Astrocyte (in vitro differentiated cells and primary cell): ENCODE measurements at places on chromosomes 6 and 20. TPM values are rescaled to one million over a fixed set of nuclear protein-coding genes. Genes with fewer than 3 reads are reported as not detected.

GRCh38 chr6:63447134-63447533 lies 125.1 kb upstream of the LOC128125822 start:
- DNase-seq = no peak

DNA sequence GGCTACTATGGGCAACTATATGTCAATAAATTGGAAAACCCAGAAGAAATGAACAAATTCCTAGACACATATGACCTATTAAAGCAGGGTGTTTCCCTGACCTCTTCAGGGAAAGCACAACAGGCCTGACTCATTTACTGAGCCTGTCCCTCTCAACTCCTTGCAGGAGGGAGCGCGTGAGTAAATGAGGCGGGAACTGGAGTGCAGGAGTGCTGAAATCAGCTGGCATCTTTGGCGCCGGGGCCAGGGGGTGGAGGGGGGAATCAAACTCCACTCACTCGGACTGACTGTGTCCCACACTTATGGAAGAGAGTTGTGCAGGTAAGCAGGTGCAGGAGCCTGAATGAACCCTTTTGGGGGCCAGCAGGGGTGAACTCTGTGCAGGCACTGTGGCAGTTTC lies 671.2 kb upstream of the PTCHD4 start:
- no peak for DNase-seq

GRCh38 chr6:161168281-161168891 lies 105.5 kb downstream of the AGPAT4 start:
- DNase-seq = peak; percentile 97

GRCh38 chr6:136994782-136995181 lies 50.0 kb downstream of the IL20RA start:
- no peak for DNase-seq

- DNase-seq = no peak
Measured at GRCh38 chr6:132961610-132962009, 147.2 kb downstream of the RPS12 start.

DNA sequence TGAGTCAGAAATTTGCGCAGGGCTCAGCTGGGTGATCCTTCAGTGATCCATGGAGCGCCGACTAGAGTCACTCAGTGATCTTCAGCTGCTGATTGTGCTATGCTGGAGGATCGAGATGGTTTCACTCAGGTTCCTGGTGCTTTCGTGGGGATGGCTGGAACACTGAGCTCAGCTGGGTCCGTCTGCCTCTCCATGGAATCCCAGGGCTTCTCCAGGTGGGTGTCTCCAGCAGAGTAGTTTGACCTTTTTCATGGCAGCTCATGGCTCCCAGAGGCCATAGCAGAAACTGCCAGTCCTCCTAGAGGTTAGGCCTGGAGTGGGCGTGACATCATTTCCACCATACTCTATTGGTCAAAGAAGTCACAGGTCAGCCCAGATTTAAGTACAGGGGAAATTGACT lies 88.8 kb upstream of the SIRPA start:
- no peak for DNase-seq

DNA sequence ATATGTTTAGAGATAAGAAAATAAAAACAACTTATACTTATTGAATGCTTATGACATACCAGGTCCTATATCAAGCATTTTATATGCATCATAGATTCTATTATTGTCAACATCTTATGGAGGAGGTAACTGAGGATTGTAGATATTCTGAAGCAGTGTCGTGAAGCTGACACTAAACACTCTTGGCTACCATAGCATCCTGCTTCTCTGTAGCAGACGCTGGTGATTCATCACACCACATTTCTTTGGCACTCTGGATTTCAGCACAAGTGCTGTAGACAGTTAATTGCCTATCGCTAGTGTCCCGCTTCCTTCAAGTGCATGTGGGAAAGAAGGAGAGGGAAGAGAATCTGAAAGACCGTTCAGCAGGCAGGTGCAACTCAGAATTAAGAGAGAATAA lies 317.1 kb downstream of the PLCB1 start:
- peak; percentile 54 for DNase-seq

DNA sequence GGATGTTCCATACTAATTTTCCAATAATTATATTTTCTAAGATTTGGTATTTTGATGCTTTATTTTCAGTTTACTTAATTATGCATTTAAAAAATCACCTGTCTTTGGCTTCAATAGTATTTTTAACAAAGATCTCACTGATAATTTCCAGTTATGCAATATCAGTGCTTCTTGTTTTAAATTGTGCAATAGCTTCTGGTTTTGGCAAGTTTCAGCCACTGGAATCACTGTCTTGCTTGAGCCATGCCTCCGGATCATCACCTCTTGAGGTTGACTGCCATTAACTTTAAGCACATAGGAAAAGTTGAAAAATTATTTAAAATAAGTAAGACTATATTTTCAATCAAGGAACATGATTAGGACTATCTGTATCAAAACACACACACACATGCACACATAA lies 1242.1 kb downstream of the HACE1 start:
- no peak for DNase-seq

DNA sequence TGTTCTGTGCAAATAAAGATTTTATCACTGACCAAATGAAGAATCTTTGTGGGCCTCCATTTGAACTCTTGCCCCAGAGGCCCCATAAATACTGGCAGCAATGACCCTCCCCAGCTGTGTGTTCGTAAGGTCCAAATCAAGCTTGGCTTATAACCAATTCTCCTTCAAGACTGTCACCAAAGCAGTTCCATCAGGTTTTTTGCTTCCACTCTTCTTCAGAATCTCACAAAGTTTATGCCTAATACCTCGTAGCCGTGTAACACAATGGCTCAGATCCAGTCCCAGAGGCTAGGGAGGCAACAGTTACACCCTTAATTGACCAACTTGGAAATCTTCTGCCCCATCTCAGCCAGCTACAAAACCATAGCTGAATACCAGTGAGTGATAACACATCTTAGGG lies 120.5 kb downstream of the HIVEP2 start:
- no peak for DNase-seq

- DNase-seq = no peak
Measured at GRCh38 chr20:13567663-13568062, 71.1 kb downstream of the TASP1 start.

DNA sequence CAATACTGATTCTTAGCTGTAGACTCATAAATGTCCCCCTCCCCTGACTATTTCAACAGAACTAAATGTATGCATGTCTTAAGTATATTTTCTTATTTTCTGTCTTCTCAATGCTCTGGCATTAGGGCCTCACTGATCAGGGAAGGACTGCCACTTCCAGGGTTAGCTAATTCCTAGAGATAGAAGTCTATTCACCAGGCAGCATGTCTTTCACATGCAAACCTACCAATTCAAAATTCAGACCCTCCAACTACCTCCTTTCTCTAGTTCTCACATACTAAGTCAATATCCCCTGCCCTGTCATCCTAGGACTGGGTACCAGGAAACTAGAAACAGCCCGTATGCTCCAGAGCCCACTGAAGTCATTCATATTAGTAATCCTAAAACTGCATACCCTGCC lies 132.3 kb downstream of the RALGAPA2 start:
- DNase-seq = no peak

- DNase-seq = no peak
Measured at GRCh38 chr20:50883856-50884255, 47.4 kb downstream of the ADNP start.

DNA sequence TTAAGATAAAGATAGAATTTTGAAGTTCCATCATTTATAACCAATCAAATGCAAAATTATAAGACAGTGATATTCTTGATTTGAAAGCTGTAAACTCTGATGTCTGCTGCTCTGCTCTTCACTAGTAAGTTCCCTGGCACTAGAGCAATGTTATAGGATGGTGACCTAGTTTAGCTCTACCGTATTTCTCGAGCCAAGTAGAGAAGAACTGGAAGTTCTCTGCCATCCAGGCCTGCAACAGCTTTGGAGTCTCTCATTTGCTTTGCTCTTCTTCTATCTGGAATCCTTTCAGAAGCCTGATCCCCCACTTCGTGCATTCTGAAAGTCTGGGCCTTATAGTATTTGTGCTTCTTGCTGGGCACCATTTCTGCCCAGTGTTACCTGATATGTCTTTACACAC lies 100.3 kb downstream of the PLCB1 start:
- no peak for DNase-seq

GRCh38 chr6:131257104-131257503 lies 121.8 kb downstream of the AKAP7 start:
- no peak for DNase-seq

DNA sequence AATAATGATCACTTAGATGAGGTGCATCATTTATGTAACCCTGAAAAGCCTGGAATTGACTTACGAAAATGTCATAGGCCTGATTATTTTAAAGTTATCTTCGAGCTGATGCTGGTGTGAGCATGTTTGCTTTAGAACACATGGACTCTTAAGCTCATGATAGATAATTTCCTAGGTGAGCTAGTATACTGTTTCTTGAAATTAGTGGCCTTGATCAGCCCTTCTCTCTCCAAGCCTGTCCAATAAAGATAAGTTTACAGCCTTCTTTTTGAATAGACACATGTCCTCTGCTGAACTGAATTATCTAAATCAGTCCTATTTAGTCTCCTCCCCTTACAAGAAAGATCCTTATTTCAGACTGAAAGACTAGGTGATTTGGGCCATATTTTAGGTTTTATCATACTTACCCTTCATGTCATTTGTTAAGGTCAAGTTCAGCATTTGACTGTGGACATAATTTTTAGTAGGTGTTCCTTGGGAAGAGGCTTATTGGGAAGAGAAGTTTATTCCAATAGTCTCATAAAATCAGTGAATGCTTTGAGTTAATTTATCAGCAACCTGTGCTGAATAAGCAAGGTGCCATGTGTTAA lies 15.3 kb downstream of the FOXO3 start:
- no peak for DNase-seq

- peak; percentile 26 for DNase-seq
Measured at GRCh38 chr6:43668151-43669028, 19.2 kb downstream of the MRPS18A start.

DNA sequence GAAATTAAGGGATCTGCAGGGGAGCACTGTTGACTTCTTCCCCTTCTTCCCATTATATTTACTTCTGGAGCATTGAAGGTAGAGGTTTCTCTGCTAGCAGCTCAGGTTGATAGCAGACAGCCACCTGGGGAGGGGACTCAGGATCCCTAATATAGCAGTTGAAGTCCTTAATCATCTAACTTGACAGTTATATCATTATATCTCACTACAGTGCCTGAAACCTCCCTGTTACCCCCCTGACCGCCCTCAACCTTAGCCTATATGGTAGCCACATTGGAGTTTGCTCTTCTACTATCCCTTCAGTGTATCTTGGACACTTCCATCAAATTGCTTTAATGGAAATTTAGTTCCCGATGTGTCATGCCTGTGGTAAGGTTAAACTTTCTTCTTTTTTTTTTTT lies 7.0 kb downstream of the RALGAPB start:
- no peak for DNase-seq

GRCh38 chr6:85460921-85461797 lies 11.3 kb downstream of the NT5E start:
- peak; percentile 81 for DNase-seq

- peak; percentile 94 for DNase-seq
Measured at GRCh38 chr6:36657942-36658544, 20.5 kb upstream of the CDKN1A start.

DNA sequence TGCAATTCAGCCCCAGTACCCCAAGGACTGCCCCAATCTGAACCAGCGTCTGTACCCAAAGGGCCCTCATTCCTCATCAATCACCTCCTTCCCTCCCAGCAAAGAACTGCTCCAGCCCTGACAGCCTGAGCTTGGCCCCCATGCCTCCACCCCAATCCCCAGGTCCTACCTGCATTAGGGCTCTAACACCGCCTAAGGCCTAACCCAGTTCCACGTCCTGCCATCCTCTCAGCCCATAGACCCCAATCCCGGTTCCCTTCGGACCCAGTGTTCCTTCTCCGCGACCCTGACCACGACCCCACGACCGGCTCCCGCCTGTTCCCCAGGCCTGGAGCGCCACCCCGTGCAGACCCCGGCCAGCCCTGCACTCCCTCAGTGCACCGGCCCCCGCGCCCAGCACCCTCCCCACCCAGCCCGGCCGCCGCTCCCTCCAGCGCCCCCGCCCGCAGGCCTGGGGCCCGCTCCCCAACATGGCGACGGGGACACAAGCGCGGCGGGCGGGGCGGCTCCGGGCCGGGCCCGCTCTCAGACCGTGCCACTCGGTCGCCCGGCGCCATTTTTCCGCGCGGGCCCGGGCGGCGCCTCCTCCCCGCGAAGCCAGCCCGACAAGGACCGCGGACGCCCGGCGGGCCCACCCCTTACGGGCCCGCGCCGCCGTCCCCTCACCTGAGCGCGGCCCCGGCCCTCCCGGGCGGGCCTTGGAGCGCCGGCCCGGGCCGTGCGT lies 483 bp downstream of the NCOA6 start:
- peak; percentile 19 for DNase-seq

GRCh38 chr20:7503501-7503900 lies 436.8 kb downstream of the HAO1 start:
- DNase-seq = no peak

- DNase-seq = peak; percentile 81
Measured at GRCh38 chr6:119446115-119446554, 96.6 kb upstream of the MAN1A1 start.

- no peak for DNase-seq
Measured at GRCh38 chr6:2505624-2506023, 245.1 kb downstream of the MYLK4 start.

DNA sequence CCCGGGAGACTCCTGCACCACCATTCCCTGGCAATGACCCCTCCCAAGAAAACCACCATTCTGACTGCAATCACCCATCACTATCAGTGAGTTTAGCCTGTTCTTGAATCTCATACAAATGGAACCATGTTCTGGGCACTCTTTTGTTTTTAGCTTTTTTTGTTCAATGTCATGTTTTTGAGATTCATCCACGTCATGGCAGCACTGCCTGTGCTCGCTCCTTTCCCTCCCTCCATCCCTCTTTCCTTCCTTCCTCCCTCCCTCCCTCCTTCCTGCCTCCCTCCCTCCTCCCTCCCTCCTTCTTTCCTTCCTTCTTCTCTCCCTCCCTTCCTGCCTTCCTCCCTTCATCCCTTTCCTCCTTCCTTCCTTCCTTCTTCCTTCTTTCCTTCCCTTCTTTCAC lies 44.4 kb upstream of the PMEPA1 start:
- no peak for DNase-seq

- peak; percentile 86 for DNase-seq
Measured at GRCh38 chr6:158649289-158650143, at the start of gene SYTL3. TSS of gene SYTL3 (plus strand) at chr6:158650054. CDS start at chr6:158663269, 13,215 bp downstream.

DNA sequence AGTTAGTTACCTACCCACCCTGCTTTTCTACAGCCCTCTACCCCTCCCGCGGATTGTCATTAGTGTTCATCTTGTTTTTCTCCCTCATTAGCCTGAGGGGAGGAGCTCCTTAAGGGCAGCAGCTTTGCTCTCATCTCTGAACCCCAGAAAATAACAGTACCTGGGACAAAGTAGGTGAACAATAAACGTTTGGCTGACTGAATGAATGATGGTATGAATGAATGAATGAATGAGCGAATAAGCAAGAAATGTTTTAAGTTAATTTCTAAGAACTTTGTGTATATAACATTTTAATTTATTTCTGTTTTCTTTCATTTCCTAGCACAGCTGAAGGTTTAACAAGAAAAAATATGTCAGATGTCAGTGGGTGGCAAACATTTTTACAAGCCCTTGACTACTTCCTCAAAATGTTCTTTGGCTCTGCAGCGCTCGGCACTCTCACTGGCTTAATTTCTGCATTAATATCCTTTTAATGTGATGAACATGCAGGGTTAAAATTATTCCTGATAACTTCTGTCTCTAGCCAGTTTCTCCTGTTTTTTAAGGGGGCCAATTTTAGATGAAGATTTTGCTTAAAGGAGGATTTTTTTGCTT lies 50.1 kb downstream of the SLC9A8 start:
- no peak for DNase-seq

- DNase-seq = peak; percentile 42
Measured at GRCh38 chr20:6347916-6348315, 225.1 kb upstream of the FERMT1 start.

IP6K3 gene
- total RNA-seq = 4.5 and 4.6 TPM in 2 replicates

SLC22A2 gene
- not detected in 2 replicates for total RNA-seq

BPIFA2 gene
- total RNA-seq = not detected in 2 replicates

CDH4 gene
- 3.2 and 3.5 TPM in 2 replicates for total RNA-seq

STX11 gene
- total RNA-seq = 1.9 and 2.0 TPM in 2 replicates

SLC52A3 gene
- 0.09 TPM in 1 of 2 replicates, not detected in the other for total RNA-seq

CGA gene
- 1.5 and 2.0 TPM in 2 replicates for total RNA-seq
